Small intestine (tissue), 16 donors: ENCODE measurements at places on chromosomes 12 and 14.

DNA sequence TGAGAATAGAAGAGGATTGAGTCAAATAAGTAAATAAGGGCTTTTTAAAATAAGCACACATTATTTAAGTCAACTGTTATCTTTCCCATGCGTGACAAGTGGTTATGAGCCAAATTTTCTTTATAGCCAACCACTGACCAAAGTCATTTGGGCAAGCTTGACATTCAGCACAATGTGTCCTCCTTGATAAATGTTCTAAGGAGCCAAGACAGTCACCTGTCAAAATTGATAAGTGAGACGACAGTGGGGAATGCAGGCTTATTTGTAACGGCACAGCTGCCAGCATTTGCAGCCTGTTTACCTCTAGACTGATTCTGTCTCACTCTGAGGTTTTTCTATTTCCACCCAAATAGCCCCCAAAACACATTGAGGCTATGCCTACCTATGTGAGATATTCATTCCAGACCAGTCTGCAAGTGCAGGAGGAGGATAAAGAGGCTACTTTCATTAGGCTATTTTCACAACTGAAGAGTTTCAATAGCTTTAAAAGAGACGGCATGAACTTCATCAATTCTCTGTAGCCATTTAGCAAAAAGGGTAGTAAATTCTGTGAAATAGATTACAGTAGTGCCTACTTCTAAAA is 339.5 kb downstream of the PDZRN4 start:
- no peak for DNase-seq

GRCh38 chr14:100299238-100299560 is 7.0 kb downstream of the SLC25A29 start:
- no peak for DNase-seq

DNA sequence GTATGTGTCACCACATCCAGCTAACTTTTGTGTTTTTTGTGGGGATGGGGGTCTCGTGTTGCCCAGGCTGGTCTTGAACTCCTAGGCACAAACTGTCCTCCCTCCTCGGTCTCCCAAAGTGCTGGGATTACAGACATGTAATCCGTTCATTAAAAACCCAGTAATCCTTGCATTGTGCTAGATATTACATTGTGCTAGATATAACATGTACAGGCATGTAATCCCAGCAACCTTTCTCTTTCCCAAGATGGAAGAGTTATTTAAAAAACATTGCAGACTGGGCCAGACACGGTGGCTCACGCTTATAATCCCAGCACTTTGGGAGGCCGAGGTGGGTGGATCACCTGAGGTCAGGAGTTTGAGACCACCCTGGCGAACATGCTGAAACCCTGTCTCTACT is 19.7 kb downstream of the ELK3 start:
- DNase-seq = no peak

- DNase-seq = no peak
Observed at GRCh38 chr14:104513641-104514046, 65.9 kb upstream of the C14orf180 start.

DNA sequence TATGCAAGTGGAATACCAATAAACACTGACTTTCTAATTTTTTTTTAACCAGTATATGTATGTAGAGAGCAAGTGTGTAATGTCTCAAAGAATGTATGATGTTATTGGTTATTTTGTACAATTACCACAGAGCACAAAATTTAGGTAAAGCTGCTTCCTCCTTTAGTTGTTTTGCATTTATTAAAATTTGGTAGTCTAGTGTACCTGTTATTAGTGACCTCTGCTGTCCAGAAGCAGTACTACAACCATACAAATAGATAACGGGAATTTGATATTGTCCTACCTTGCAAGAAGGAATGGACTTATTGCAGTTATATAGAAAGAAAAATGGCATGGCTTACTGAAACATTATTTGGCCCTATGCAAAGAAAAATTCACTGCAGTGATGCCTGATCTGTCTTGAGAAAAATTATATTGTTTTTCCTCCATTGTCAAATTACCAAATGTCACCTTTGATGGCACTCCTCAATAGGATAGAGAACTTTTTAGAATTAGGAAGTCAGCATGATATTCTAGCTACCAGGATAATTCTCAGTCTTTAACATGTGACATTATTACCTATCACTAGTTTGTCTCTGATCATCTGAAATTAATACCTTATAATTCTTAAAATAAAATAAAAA is 153.9 kb upstream of the RMST start:
- peak; percentile 46 for DNase-seq

DNA sequence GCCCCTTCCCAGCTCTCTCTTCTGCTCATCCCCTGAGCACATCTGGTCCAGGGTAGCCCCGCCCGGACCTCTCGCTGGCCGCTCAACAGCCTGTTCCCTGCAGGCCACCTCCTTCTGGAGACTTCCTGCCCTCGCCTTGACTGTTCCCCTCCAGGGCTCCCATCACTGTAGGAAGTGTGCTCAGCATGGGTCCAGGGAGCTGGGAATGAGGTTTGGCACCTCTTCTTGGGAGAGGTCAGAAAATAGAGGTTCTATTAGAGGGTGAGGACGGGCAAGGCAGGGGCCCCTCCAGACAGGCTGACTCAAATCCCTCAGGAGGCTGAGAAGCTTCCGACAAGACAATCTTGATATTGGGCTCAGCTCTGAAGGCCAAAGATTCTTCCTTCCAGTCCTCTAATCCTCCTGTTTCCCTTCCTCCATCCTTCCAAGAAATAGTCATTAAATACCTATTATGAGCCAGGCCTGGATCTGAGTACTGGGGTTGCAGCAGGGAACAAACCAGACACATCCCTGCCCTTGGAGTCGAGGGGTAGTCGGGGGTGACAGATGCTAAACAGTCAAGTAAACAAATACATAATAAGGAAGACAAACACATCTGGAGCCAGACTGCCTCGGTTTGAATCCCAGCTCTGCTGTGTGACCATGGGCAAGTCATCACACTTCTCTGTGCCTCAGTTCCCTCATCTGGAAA is 30.6 kb downstream of the CMKLR1 start:
- no peak for DNase-seq

GRCh38 chr12:45191239-45191638 is 24.7 kb upstream of the ANO6 start:
- no peak for DNase-seq

- no peak for DNase-seq
Observed at GRCh38 chr12:65016881-65017650, 104.0 kb downstream of the WIF1 start.

DNA sequence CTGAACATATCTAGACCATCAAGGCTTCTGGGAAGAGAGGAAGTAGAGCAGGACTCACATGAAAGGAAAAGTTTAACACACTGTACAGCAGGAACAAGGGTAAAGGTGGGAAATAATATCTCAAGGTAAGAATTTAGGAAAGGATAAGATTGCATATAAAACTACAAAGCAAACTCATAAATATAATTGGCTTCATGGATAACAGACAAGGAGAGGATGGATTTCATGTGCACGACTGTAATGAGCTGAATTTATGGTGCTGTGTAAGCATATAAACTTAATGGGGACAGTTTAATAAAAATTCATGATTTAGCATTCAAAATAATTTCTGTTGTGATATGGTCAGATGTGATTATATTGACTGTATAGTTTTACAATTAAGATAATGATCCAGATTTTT is 298.0 kb downstream of the GXYLT1 start:
- no peak for DNase-seq

- no peak for DNase-seq
Observed at GRCh38 chr12:24901576-24902461, 47.1 kb downstream of the BCAT1 start.

DNA sequence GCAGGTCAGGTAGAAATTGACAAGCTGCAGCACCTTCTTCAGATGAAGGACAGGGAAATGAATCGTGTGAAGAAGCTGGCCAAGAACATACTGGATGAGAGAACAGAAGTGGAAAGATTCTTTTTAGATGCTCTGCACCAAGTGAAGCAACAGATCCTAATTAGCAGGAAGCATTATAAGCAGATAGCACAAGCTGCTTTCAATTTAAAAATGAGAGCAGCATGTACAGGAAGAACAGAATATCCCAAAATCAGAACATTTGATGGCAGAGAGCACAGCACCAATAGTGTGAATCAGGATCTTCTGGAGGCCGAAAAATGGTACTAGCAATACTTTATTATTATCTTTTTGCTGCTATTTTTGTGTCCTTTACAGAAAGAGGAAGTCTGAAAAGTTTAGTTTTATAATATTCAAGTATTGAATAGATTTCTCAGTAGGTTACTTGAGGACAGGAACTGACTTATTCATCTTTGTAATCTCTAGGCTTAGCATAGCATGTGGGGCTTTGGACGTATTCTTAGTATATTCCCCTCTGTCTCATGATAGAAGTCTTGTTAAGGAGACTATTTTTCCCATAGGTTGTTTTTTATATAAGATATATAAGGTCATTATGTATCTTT is 30.8 kb downstream of the BBOF1 start:
- DNase-seq = no peak

DNA sequence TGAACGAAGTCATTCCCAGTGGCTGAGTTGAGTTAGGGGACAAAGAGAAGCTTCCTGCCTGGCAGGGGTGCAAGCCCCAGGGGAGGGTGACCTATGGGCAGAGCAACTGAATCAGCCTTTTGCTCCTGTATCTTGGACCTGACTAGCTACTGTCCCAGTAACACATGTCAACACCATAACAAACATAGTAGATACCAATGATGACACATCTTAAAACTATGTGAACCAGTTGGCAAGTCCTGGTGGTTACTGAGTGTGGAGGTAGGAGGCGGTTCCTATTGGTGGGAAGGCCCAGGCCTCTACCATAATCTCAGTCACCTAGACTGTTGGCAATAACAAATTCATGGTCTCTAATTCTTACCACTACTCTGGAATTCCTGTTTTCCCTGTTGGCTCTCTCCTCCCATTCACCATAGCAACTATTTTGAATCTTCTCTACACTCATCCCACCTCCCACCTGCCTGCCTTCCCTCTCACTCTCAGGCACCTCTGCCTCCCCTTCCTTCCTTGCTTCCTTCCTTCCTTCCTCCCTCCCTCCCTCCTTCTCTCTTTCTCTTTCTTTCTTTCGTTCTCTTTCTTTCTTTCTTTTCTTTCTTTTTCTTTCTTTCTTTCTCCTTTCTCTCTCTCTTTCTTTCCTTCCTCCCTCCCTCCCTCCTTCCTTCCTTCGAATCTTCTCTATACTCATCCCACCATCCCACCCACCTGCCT is 8.1 kb upstream of the P2RX7 start:
- DNase-seq = peak; percentile 43

- DNase-seq = no peak
Observed at GRCh38 chr12:64147011-64147631, 75.0 kb downstream of the KICS2 start.

DNA sequence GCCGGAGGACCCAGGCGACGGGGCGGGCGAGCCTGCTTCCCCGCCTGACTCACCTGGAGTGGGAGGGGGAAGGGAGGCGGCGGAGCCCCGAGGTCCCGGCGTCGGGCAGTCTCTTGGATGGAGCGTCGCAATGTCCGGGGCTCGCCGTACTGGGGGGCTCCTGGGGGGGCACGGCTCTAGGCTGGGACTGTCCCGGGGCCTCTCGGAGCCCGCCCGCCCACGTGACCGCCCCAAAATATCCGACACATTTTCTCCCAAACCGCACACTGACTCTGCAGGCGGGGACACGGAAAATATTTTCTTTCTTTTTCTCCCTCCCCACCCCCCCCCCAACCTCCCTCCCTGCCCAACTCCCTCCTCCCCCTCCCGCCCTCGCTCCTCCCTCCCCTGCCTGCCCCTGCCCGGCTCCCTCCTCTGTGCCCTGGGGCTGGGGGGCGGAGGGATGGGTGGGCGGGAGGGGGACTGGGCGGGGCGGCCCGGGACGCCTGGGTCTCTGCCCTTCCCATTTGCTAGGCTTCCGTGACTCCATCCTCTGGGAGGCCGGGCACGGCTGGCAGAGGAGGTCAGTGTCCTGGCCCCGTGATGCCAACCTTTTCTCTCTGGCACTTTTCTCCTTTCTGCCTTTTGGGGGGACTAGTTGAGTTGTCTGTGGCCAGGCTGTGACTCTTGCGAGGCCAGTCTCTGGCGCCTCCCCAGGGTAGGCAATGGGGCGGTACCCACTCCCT is at the start of gene RARG:
RARG (minus strand) TSS at position 289 of the 725 bp plus-strand sequence. CDS start 4,664 bp downstream, outside the sequence.
- no peak for DNase-seq

GRCh38 chr14:96391293-96392118 is 422 bp upstream of the AK7 start:
- DNase-seq = peak; percentile 95

DNA sequence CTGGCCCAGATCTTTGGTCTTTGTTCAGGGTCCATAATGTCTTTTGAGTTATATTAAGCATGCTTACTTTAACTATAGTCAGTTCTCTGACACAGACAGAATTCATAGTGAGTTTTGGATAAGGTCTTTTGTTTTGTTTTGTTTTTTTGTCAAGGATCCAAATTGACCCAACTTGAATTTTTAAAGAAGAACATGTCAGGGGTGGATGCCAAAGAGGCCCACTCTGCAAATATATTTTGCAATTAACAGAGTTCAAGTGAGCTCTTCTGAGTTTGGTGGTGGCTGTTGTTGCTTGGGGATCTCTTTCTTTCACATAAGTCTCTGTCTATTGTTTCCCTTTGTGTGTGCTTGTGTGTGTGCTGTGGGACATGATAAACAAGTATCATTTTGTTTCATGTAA is 34.4 kb upstream of the PMCH start:
- DNase-seq = no peak
